Lung microvascular endothelial cell (primary cell): ENCODE measurements at places on chromosomes 11 and 22.

- no peak for DNase-seq
Measured at GRCh38 chr22:25780673-25781072, 38.7 kb downstream of the MYO18B start.

GRCh38 chr11:44610186-44610955 lies 44.9 kb downstream of the CD82 start:
- no peak for DNase-seq

DNA sequence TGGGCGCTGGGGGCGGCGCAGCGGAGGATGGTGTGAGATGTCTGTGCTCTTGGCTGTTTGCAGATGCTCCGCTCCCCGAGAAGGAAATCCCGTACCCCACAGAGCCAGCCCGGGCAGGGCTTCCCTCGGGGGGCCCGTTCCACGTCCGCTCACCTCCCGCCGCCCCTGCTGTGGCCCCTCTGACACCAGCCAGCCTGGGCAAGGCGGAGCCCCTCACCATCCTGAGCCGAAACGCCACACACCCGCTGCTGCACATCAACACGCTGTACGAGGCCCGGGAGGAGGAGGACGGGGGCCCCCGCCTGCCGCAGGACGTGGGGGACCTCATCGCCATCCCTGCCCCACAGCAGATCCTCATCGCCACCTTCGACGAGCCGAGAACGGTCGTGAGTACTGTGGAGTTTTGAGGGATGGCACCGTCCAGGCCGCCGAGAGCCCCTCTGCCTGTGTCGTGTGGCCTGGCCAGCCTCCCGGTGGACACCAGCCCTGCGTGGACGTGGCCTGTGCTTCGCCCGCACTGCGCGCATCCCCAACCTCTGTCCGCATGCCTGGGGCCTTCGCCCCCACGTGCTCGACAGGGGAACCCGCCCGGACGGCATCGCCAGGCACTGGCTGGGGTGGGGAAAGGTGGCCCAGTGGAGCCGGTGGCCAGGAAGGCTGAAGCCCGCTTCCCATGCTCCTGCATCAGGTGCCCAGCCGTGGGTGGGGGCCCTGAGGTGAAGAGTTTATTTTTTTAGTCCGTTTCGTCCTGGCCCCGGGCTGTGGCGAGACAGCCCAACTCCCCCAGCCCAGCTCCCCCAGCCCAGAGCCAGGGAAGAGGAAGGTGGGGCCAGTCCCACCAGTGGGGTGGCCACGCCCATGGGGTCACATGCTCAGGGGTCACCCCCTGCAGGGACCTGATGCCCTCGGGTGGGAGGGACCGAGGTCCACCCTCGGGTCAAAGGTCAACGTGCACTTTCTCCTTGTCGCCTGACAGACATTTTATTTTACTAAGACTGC lies 6.5 kb upstream of the TRABD start:
- DNase-seq: no peak

GRCh38 chr11:60959431-60959830 lies 7.5 kb upstream of the SLC15A3 start:
- no peak for DNase-seq

- DNase-seq: no peak
Measured at GRCh38 chr11:30763951-30764350, 177.8 kb upstream of the MPPED2 start.

DNA sequence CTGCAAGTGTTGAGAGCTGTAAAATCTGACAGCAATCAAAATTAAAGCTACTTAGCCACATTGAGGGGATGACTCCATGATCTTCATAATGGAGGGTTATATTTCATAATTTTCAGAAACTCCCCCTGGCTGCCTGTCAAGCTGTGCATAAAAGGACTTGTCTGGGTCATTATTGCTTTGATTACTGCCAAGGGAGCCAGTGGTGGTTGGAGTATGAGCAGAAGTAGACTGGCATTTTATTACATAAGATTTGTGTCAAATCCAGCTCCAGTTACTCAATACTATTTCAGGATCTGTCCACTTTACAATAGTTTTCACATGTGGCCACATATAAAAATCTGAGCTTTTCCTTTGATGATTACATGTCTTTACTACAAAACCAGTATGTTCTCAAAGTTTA lies 108.9 kb upstream of the SLC5A12 start:
- no peak for DNase-seq

DNA sequence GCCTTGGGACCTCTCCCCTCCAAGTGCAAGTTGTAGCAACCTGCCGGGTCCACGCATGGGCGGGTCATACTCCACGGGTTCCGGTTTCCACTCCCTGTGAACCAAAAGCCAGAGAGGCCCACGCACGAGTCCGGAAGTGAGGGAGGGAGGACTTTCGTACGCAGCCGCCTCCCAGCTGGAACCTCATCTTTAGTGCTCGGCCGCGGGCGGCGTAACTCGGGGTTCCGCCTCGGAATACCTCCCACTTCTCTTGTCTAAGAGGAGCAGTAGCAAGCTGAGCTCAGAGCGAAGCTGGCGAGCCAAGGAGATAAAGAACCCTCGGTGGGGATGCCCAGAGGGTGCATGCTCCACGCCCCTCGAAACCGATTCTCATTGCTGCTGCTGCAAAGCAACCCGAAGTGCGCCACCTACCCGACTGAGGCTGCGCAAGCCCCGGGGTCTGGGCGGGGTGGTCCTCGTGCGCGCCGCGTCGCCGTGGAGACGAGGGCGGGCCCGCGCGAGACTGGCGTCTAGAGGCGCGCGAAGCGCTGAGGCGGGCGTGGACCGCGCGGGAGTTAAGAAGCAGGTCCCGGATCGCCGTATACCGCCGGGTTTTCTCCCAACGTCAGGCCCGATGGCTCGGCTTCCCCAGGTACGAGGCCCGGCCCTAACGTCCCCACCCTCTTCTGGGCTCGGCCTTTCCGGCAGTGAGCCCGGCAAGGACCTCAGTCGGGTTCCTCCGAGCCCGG lies at the start of gene SFI1:
Gene SFI1 (plus strand): TSS at position 530 of the 728 bp plus-strand sequence. CDS start 11,749 bp downstream, outside the sequence.
- peak; percentile 92 for DNase-seq

GRCh38 chr22:46913351-46913750 lies 150.9 kb downstream of the TBC1D22A start:
- DNase-seq: no peak

DNA sequence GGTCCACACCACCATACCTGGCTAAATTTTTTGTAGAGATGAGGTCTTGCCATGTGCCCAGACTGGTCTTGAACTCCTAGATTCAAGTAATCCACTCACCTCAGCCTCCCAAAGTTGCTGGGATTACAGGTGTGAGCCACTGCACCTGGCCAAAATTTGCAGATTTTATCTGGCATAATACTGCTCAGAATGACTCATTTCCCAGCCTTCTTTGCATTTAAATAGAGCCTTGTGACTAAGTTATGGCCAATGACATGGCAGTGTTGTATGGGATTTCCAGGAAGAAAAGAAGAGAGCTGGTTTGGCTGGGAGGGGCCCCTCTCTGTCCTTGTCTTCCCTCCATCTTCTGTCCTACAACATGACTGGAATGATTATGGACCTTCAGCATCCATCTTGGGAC lies 55.8 kb downstream of the CCDC34 start:
- DNase-seq: no peak

GRCh38 chr11:65699306-65699705 lies 12.7 kb upstream of the KAT5 start:
- DNase-seq: no peak

DNA sequence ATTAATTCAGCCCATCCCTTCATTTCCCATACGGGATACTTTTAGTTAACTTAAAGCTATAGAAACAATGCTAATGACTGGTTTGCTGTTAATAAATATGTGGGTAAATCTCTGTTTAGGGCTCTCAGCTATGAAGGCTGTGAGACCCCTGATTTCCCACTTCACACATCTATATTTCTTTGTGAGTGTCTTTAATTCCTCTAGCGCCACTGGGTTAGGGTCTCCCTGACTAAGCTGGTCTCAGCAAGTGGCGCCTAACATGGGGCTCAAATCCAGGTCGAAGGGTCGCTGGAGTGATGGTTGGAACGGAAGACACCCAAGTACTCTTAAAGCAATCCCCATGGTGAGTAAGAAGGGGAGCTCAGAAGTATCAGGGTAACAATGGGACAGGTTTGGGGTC lies 14.4 kb upstream of the OOSP1 start:
- no peak for DNase-seq

GRCh38 chr11:105699203-105699602 lies 89.3 kb downstream of the GRIA4 start:
- no peak for DNase-seq

- DNase-seq: no peak
Measured at GRCh38 chr22:30245181-30245984, 1.2 kb downstream of the LIF start.

DNA sequence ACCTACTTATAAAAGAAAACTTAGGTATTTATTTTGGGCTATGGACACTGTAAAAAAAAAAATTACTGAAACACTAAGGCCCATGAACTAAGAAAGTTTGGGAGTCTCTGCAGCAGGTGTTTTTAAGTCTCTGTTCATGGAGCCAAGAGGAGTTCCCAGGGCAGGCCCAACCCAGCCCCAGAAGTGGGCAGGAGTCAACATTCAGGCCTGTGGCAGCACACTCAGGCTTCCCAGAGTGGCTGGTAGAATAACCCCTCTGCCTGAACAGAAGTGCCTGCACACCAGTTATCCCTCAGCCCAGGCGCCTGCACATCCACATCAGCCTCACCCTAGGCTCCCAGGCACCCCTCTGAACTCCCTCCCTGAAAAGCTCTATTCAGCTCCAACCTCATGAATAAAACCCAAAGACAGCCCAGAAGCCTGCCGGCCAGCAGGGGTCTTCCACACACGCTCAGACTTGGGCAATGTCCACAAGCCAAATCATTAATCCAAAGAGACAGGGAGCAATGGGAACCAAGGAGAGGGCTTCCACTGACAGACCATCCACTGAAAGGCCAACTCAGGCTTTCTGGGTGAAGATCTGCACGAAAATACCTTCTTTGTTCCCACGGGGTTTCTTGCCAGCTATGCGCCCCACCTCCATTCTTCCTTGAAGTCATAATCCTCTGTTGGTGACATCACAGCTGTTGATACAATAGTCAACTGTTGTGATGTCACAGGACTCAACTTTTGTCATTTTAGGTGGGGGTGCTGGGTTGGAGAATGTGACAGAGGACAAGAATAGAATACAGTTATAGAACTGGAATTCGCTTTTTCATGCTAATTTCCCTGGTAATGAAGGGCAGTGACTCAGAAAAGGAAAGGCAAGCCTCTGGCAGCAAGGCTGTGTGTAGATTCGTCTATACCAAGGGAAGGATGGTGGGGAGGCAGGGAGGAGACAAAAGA lies 83.7 kb downstream of the RPL27A start:
- peak; percentile 42 for DNase-seq

- DNase-seq: no peak
Measured at GRCh38 chr22:29139965-29140782, 65.5 kb upstream of the EMID1 start.

DNA sequence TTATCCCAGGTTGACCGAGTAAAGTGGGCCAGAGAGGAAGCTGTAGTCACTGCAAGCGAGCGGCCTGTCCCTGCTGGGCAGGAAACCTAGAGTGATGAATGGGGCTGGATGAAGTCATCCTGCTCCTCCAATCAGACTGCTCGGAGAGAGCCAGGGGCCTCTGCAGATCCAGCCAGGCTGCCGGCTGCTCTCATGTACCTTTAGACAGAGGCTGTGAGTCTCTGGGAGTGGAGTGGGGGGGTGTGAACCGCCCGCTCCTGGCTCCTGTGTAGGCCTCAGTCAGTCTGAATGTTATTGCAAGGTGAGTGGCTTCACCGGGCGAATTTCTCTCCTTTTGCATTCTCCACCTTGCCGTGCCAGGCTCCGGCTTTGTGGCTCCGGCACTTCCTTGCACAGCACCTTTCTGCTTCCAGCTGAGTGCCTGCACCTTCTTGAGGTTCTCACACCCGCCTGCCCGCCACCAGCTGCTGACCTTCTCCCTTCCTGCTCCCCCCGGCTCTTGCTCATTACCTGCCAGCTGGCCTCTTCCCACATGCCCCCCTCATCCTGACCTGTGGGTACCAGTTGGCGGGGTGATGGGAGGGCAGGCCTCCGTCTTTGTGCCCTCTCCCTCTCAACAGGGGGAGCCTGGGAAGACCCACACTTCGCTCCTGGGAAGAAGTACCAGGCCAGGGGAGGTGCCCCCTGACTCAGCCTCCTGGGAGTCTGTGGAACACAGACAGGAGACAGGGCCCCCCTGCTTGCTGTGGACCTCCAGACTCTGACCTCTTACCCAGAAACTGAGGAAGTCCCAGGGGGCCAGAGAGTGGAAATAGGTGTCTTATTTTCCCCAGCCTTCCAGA lies 79.9 kb downstream of the GRAMD1B start:
- DNase-seq: peak; percentile 75

DNA sequence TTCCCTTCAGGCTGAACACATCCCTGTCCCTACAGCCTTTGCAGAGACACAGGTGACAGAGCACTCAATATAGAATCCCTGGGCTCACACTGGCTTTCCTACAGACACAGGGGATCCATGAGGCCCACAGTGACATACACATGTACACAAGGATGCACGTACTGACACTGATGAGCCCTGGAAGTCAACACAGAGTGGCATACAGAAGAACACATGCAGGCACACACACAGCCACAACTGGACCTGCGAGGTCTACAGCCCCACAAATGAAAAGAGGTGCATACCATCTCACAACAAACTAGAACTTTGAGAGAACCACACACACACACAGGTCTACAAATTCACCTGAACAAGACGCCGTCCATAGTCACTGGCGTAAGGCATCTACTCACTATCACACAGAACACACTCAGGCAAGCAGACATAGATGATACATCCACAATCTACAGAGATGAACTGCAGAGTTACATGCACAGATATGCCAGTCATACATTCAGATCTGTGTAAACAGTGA lies 3.5 kb upstream of the ZNF74 start:
- no peak for DNase-seq

DNA sequence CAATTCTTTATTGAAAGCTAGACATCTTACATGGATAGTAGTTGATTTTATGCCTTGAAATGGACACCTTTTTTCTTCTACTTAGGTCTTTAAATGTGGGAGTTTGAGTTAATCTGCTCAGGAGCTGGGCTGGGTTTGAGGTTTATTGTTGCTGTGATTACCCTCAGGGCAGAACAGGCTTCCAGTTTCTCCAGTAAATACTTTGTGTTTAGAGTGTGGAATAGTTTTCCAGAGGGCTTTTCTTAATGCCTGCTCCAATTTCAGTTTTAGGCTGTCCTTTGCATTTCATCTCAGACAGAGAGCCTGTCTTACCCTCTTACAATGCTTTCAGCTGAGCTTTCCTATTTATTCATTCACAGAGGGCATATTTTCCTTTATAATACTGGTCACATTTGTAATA lies 69.9 kb upstream of the ADORA2A start:
- DNase-seq: no peak
